HFF-Myc (cell line): ENCODE measurements at places on chromosomes 3 and 15.

DNA sequence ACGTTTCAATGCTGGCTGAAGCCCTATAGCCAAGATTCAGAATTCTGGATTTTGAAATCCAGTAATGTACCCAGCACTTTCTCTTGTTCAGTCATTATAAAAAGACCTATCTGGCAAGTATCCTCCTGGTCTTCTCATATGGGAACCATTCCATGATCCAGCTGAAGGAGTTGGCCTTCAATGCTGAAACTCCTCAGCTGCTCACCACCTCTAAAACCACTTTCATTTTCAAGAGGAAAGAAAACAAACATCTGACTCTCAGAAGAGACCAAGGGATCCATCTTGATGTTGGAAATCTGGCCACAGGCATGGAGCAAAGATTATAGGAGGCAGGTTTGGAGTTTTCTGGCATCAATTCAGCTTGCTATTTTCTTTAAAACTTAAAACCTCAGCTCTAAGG, 235.4 kb downstream of the FMN1 start:
- DNase-seq, result no peak

DNA sequence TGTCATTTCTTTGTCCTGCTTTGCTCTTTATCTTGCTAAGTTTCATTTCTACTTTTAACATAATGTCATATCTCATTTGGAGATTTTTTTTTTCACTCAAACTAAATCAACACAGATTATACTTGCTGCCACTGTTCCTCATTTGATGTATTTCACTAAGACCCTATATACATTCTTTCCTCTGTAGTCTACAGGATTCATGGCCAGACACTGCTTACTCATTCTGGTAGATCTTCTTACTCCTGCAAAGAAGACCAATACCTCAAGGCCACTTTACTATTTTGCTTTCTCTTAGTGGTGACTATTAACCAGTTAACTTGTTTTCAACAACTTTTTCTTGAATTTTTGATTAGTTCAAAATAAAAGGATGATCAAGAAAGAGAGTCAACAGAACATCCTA, 26.6 kb downstream of the SLC24A5 start:
- no peak for DNase-seq

- no peak for DNase-seq
These were observed 298.6 kb upstream of the LYSMD4 start for GRCh38 chr15:100031665-100032357.

GRCh38 chr3:48241796-48242455, 1.0 kb downstream of the ZNF589 start:
- no peak for DNase-seq
